Globus pallidus (tissue), 1 donor: ENCODE measurements at places on chromosomes 5 and 9.

- no peak for DNase-seq
Observed at GRCh38 chr9:16023446-16023845, 470.6 kb downstream of the CCDC171 start.

- no peak for DNase-seq
Observed at GRCh38 chr9:109381011-109381729, 60.3 kb upstream of the EPB41L4B start.

DNA sequence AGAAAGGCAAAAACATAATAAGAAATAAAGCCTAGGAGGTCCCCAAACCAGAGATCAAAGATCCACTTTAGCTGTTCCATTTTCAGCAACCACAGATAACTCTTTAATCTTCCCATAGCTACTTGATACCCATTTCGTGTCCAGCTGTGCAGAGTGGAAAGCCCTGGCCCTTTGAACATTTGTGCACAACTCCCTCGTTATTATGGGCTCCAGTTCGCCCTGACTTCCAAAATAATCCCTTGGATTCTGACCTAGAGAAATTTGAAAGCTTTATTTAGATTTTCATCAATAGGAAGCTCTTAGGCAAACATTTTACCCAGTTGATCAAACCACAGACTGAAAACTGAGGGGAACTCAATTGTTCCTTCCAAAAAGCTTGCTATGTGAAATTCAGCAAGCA lies 4.8 kb downstream of the MYOT start:
- no peak for DNase-seq

DNA sequence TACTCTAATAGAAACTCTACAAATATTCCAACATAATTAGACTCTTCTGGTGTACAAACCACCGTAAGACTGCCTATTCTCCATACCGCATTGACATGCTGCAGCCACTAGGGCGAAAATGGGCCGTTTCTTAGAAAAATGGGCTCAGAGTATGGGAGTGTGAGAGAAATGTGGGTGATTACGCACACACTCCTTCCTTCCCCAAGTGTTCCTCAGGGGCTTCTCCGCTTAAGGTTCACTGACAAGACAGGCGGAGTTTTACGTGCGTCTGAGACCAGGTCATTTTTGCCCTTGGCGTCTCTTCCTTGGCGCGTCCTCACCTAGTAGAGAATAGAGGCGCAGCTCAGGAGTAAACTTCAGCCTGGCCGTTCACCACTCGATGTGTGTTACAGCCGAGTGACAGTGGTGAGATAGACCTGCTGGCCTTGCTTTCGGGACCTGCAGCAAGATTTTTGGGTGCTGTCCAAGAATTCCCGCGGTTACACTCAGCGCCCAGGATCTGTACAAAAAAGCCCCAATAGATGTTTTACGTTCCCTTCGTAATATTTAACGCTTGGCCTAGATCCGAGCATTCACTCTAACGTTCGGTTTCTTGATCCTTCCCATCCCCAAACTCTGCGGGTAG lies 1.8 kb upstream of the NTRK2 start:
- DNase-seq: peak; percentile 56

GRCh38 chr5:80033513-80033912 lies 1.6 kb upstream of the THBS4 start:
- no peak for DNase-seq

DNA sequence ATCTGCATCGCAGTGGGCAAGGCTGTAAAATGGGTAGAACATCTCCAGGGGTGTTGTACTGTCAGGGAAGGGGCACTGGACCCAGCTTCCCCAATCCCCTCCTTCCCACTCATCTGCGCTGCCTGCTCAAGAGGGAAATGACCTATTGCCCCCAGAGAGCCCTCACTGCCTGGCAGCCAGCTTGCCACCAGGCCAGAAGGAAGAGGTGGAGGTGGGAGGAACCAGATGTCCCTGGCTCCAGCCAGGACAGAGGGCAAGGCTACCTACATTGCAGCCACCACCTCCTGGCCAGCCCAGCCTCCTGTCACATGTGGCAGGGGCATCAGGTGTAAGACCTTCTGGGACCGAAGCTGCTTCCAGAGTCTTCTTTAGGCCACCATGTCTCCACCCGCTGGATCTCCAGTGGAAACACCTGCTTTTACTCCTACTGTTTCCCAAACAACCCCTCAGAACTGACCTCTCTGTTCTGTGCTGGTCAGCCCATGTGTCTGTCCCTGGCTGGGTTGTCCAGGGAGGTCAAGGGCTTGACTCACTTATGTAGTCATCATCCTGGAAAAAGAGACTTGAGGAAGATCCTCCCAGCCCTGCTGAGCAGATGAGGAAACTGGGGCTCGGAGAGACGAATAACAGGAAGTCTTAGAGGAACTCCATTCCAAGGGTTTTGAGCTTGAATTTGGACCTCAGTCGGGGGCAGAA lies 42.3 kb downstream of the JADE2 start:
- no peak for DNase-seq

- no peak for DNase-seq
Observed at GRCh38 chr9:4857163-4857810, 64.5 kb downstream of the RCL1 start.

GRCh38 chr5:104347119-104347708 lies 784.6 kb upstream of the NUDT12 start:
- peak; percentile 4 for DNase-seq

- no peak for DNase-seq
Observed at GRCh38 chr5:35640623-35641022, 23.0 kb downstream of the SPEF2 start.

DNA sequence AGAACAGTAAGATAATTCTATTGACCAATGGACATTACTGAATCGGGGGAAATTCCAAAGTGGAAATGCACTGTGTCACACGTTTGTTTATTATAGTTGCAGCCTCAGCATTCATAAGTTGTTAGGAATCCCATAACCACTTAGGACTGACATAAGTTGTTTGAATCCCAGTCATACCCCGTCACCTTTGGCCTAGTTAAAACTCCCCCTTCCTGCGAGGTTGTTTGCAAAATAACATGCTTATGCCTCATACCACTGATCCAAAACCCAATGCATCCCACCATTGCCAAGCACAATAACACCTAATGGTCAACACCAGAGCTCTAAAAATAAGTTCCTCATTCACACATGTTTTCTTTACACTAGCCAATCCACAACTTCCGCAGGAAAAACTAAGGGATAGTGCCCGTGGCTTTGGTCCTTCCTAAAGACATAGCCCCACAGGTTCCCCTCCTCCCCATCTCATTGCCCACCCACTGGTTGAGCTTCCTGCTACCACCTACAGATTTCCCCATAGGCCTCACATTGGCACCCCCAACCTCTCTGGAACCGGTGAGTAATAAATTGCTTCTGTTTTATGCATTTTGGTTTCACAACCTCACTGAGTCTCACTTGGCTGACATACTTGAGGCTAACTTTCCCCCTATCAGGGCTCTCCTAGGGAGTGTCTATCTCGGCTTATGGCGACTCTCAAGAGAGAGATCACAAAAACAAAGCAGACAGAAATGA lies 42.3 kb upstream of the MUSK start:
- no peak for DNase-seq

DNA sequence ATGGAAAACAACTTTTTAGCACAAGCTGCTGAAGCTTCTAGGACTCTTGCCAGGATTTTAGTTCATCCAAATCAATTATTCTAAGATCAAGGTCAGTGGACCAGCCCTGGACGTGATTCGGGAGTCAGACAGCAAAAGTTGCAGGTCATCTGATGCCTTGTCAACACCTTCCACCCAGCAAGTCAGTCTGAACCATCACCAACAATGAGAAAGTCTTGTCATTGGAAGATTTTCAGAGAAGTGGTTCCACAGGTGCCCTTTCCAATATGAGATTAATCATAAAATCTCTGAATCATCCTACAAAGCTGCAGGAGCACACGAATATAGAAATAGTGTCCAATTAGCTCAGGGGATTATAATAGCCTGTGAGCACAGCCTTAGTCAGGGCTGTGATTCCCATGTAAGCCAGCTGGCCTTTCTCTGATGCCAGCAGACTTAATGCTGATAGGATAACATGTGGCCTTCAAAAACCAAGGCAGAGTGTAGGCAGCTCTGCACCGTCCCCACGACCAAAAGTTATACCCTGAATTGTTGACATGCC lies 445.0 kb upstream of the TRPC7 start:
- DNase-seq: no peak

GRCh38 chr9:136520053-136520540 lies 25.8 kb downstream of the NOTCH1 start:
- no peak for DNase-seq

- DNase-seq: no peak
Observed at GRCh38 chr5:78060421-78060820, 234.1 kb downstream of the AP3B1 start.

- no peak for DNase-seq
Observed at GRCh38 chr5:6719417-6719816, 6.2 kb downstream of the TENT4A start.

- DNase-seq: no peak
Observed at GRCh38 chr5:31585895-31586270, 53.0 kb upstream of the PDZD2 start.

DNA sequence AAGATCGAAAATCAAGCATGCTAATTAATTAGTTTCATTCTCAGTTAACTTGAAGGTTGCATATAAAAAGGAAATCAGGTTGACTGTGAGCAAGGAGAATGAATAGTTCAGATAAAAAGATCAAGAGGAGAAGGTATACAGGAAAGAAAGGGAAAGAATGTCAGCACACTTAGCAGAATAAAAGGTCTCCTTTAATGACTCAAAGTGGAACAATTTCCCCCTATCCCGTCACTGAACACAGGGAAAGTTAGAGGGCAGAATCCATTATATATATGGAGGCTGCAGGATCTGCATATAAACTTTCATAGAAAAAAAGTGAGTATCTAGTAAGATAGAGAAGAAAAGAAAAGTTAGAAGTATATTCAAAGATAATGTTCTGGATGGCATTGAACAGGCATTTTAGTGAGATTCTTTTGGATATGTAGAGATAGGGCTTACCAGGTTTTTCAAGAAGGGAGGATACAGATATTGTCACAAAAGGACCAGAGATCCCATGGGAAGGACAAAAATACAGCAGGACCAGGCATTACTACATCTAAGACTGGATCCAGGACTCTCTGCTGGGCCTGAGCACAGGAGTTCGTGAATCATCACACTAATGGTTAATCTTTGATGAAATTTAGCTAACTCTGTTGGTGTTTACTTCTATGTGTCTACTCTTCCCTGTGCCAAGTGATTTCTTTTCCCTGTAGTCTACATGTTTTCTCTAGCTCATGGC lies 988.2 kb upstream of the ARRDC3 start:
- no peak for DNase-seq

DNA sequence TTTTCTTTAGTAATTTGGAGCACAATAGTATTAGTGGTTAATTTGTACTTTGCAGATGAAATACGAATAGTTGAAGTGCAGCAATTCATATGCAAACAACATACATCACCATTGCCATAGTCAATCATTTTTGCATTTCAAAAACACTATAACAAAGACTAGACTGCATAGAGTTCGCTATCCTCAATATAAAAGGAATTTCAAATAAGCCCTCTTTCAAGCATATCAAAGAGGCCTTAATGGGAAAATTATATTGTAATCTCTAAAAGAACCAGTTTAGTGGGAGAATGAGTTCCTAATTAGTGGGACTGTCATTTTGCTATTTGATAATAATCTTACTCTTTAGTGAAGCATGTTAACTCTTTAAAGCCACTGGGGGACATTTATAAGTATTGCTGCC lies 2302.3 kb upstream of the C9orf72 start:
- no peak for DNase-seq

GRCh38 chr5:42992088-42992879 lies 47.8 kb downstream of the ANXA2R start:
- peak; percentile 41 for DNase-seq

- DNase-seq: no peak
Observed at GRCh38 chr9:123763910-123764588, 165.9 kb downstream of the DENND1A start.

GRCh38 chr5:1748845-1749244 lies 50.8 kb downstream of the MRPL36 start:
- DNase-seq: no peak

DNA sequence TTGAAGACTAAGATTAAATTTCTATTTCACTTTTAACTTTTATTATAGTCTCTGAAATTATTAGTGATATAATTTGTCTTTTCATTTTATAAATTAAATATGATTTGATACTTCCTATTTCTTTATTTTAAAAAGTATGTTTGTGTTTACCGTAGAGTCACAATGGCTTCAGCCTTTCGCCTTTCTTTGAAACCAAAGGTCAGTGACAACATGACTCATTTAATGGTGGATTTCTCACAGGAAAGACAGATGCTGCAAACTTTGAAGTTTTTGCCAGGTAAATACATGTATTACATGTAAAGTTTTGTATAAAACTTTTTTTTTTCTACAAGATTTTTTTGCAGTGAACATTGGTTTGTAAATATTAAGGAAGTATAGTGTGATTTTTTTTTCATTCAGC lies 36.4 kb downstream of the FSD1L start:
- DNase-seq: no peak

- DNase-seq: no peak
Observed at GRCh38 chr5:132219981-132220380, 7.7 kb downstream of the P4HA2 start.

DNA sequence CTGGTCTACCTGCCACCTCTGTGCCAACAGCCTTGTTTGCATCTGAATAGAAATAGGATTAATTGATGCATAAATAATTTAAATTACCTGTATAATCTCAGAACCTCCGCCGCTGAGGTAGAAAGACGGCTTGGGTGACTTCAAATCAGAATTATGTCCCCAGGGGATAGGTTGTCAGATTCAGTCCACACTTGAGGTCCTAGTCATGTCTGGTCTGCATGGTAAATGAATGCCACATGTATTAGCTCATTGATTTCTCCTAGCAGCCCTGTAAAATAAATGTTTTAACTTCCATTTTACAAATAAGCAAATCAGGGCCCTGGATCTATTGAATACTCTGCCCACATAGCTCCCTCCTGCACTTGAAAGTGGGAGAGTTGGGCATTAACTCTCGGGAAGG lies 368.0 kb upstream of the WWC1 start:
- no peak for DNase-seq

GRCh38 chr9:13967438-13967837 lies 346.5 kb downstream of the NFIB start:
- no peak for DNase-seq

GRCh38 chr5:93107805-93108520 lies 473.1 kb downstream of the NR2F1-AS1 start:
- no peak for DNase-seq

DNA sequence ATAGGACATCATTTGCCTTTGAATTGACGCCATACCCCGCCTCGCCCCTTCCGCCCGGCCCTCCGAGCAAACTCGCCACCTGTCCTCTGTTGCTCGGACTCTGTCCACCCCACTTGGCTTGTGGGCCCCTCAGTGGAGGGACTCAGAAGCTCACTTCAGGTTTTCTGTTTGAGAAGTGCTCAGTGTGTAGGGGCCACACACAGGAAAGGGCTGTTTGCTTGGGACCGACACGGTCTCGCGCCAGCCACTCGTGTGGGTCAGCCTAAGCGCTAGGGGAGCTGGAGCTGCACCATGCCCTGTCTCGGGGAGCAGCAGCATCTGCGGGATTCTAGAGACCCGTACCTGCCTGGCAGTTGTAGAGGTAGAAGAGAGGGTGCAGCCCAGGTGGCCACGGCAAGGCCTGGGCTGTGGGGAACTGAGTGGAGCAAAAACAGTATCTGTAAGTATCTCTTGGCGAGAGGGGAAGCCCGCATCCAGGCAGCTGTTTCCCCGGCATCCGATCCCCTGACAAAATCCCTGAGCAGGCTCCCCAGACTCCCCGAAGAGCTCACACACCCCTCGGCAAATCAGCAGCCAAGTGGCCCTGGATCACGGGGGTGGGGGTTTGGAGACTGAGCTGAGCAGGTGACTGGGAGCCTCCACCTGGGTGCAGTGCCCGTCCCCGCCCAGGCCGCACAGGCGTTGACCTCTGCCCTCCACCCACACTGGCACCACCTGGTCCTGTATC lies 52.2 kb downstream of the COL5A1 start:
- DNase-seq: no peak

GRCh38 chr5:2128686-2129355 lies 246.1 kb upstream of the IRX4 start:
- DNase-seq: no peak

- no peak for DNase-seq
Observed at GRCh38 chr5:54087436-54087835, 222.9 kb downstream of the ARL15 start.
